ENCODE measurements at places on chromosomes 5 and 9.

- DNase-seq = no peak
These were observed 98.7 kb upstream of the CACNA1B start for GRCh38 chr9:137778914-137779313.

- no peak for DNase-seq
These were observed 168.2 kb downstream of the DAB2IP start for GRCh38 chr9:121819428-121820231.

GRCh38 chr5:115977096-115977495 lies 14.8 kb downstream of the LVRN start:
- DNase-seq = no peak

DNA sequence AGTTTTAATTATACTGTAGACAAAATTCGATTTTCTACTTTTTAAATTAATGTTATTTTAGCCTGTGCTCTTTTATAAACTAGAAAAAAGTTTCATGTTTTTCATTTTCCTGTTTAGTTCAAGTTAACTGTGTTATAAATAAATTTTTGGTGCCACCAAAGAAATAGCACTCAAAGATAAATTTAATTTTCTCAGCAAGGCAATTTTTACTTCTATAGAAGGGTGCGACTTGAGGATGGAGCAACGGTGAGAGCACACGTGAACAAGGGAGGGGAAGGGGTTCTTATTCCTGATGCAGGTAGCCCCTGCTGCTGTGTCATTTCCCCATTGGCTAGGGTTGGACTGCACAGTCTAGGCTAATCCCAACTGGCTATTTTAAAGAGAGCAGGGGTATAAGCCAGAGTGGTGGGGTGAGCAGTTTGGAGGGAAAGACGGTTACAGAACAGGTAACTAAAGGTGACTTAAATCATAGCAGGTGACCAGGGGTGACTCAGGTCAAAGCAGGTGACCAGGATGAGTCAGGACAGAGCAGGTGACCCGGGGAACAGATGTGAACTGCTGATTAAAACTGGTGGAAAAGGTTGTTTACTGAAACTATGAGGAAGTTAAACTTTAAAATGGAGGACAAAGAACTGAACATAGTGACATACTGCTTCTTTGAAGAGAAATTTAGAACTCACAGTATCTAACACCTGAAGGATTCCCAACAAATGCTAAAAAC lies 104.6 kb upstream of the GPBP1 start:
- no peak for DNase-seq

- no peak for DNase-seq
These were observed 5.5 kb upstream of the STOML2 start for GRCh38 chr9:35108461-35108860.

- DNase-seq = no peak
These were observed 2.9 kb downstream of the ANKDD1B start for GRCh38 chr5:75614176-75614575.

GRCh38 chr9:96884443-96884842 lies 30.1 kb upstream of the ZNF782 start:
- DNase-seq = no peak

DNA sequence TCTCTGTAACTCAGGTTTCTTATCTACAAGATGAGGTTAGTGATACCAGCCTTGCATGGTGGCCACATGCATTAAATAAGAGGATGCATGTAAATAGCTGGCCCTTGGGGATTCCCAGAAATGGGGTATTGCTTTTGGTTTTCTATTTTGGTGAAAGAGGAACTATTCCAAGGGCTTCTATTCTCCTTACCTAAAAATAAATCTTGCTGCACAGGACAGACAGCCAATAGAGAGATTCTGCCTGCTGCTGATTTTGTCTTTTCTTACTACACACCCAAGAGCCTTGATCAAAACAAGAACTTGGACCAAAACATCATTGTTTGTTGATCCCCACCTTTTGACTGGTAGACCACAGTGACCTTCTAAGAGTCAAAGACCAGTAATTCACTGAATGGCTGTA lies 161.8 kb downstream of the PJA2 start:
- DNase-seq = no peak

GRCh38 chr9:91208419-91208745 lies 153.3 kb downstream of the AUH start:
- DNase-seq = no peak

- DNase-seq = no peak
These were observed 16.5 kb downstream of the RICTOR start for GRCh38 chr5:39057734-39058133.

DNA sequence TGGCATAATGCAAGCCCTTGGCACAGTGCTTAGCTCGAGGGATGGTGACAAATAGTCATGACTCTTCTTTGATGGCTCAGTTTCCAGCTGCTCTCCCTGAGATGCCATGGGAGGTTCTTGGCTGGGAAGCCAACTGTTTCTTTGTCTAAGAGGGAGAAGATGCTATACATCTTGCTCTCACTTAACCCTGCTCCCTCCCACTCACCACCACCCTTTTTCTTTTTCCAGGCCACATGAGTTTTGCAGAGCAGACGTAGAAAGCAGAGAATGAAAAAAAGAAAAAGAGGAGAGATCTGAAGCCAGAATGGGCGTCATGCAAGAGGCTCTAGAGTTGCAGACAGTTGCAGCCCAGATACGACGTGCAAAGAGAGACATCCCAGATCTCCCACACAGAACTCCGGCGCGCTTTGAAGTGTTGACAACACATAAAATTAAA lies 160.5 kb downstream of the FGF18 start:
- no peak for DNase-seq

Measured in NCI-H1105 (cell line).